ENCODE measurements at places on chromosomes 6 and 20.

DNA sequence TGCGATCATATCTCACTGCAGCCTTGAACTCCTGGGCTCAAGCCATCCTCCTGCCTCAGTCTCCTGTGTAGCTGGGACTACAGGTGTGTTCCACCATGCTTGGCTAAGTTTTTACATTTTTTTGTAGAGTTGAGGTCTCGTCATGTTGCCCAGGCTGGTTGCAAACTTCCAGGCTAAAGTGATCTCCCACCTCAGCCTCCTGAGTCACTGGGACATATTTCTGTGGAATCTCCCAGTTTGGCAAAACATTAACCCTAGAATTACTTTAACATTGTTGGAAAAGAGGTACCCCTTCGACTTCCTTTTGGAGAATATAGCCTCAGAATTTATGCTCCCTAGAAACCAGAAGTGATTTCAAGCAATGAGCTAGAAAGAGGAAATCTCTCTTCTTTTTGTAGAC lies 57.2 kb downstream of the SHLD1 start:
- DNase-seq: no peak

- no peak for DNase-seq
Observed at GRCh38 chr6:57265755-57266221, 43.7 kb upstream of the RAB23 start.

- DNase-seq: no peak
Observed at GRCh38 chr6:7697820-7698623, 27.9 kb upstream of the BMP6 start.

DNA sequence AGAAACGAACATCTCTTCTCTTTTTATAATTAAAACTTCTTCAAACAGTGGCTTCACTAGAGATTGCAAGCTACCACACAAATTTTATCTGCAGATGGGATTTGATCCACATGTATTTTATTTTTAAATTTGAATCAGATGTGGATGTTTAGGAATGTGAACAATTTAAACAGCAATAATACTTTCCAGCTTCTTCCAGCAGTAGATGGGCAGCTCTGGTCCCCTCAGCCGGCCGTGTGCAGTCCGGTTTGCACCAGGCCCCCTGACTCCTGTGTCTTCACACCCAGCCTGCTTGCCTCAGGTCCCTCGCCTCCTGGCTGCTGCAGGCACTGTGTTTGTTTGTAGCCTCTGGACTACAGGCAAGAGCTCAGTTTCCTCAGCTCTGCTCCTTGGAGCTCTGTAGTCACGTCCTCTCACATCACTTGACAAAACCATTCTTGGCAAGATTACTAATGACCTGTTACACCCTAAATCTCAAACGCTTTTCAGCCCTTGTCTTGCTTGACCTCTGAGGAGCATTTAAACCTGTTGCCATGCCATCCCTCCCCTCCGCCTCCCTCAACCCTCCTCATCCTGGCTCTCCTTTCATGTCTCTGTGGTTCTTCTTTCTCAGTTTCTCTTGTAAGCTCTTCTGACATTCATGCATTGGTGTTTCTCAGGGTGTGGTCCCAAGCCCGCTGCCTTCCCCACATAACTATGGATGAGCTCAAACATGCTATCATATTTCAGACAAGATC lies 13.2 kb upstream of the ZBTB24 start:
- DNase-seq: no peak
